ENCODE measurements at places on chromosomes 11 and 22.

- no peak for DNase-seq
Measured at GRCh38 chr11:19891022-19891421, 178.4 kb downstream of the NAV2 start.

- no peak for DNase-seq
Measured at GRCh38 chr22:45204819-45205218, 35.9 kb downstream of the KIAA0930 start.

- DNase-seq, result no peak
Measured at GRCh38 chr11:72727521-72727920, 24.7 kb downstream of the ARAP1 start.

DNA sequence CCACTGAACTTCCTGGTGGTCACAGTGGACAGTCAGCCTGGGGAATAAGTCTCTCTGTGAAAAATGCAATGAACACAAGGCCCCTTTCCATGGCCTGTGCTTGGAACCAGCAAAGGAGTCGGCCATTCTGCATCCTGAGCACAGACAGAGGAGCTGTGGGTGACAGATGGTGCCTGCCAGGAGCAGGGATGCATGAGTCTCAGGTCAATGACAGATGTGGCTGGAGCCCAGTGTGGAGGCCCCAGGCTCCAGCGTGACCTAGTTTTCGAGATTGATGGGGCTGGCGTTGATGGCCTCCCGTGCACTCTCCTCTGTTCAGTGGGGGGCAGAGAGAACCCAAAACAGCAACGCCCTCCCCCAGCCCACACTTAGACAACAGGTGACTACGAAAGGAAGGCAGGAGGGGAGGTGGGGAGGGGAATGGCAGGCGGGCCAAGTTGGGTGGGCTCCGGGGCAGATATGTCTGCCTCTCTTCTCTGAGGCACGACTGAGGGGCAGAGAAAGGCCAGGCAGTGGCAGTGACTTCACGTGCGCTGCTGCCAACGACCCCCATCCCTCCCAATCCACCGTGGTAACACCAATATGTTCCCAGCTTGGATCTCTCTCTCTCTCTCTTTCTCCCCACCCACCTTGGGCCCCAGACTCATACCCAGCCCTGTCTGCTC, 34.4 kb upstream of the CD5 start:
- DNase-seq, result no peak

GRCh38 chr11:116042146-116042545, 537.9 kb upstream of the CADM1 start:
- DNase-seq, result no peak

GRCh38 chr11:33724644-33725035, 11.6 kb downstream of the CD59 start:
- no peak for DNase-seq

- peak; percentile 88 for DNase-seq
Measured at GRCh38 chr11:119460582-119460981, 37.6 kb upstream of the THY1 start.

DNA sequence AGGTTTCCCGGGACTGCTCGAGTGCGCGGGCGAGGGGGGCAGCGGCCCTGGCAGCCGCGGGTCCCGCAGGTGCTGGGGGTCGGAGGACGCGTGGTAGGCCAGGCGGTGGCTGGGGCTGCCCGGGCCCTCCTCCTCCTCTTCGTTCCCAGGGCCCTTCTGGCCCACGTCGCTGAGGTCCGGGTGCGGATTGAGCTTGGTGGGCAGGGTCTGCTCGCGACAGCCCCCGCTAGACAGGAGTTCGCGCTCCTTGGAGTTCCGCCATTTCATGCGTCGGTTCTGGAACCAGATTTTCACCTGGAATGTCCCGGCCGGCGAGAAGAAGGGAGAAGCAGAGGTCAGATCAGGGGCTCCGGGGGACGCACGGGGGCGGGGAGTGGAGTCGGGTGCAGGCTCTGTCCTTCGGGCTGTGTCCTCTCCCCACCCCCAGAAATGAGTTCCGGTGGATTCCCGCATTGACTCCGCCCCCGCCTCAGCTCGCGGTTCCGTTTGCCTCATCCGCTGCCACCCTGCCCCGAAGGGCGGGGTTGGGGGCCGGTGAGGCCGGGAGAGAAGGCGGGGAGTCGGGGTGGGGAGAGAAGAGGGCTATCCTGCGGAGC, 3.9 kb downstream of the DBX1 start:
- DNase-seq, result no peak

GRCh38 chr11:100667449-100667848, 19.6 kb upstream of the ARHGAP42 start:
- no peak for DNase-seq

DNA sequence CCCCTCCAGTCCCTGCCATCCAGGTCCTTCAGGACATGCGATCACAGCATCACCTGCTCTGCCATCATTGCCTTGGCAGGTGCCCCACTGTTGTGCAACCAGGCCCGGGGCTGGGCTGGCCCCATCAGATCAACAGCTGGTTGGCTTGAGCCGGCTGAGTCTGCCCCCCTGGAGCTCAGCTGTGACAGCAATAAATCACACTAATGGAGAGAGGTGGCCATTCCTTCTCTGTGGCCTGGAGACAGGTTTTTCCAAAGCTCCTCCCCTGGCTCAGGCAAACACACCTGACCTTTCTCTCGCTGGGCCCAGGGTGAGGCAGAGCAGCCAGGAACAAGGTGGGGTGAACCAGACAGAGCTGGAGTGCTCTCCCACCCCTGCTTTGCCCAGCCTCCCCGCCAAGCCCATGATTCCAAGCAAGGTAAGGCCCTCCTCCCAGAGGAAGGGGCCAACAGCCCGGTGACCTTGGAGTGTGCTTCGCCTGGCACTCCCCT, 8.9 kb upstream of the FXYD2 start:
- DNase-seq, result no peak

- DNase-seq, result no peak
Measured at GRCh38 chr11:125569915-125570621, 791 bp downstream of the EI24 start.

GRCh38 chr11:44561275-44561805, 4.1 kb upstream of the CD82 start:
- no peak for DNase-seq

- no peak for DNase-seq
Measured at GRCh38 chr11:35511666-35512065, 13.8 kb downstream of the PAMR1 start.

DNA sequence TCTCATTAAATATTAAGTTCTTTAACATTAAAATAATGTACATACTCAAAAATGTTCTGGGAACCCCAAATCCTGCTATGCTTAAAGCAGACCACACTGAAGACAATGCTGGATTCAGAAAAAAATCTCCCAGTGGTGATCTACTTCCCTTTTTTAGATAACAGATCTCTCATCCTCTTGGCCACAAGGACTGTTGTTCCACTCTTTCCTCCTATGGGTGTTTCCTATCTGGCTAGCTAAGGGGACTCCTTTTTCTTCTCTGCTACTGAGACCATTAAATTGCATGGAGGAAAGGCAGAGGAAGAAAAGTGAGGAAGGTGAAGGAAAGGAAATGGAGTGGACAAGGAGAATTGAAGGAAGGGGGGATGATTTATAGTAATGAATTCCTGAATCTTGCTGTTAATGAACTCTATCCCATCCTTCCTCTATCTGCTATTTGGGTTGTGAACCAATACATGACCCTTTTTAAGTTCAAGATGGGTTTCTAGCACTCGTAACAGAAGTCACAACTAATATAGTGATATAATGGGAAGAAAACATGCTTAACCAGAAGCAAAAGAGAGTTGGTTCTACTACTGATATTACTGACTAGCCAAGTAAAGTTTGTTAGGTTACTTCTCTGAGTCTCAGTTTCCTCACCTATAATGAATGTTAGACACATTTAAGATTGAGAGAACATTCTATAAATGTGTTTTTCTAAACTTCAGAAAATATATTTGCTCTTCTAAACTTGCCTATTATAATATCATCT, 53.2 kb downstream of the PIK3C2A start:
- no peak for DNase-seq

DNA sequence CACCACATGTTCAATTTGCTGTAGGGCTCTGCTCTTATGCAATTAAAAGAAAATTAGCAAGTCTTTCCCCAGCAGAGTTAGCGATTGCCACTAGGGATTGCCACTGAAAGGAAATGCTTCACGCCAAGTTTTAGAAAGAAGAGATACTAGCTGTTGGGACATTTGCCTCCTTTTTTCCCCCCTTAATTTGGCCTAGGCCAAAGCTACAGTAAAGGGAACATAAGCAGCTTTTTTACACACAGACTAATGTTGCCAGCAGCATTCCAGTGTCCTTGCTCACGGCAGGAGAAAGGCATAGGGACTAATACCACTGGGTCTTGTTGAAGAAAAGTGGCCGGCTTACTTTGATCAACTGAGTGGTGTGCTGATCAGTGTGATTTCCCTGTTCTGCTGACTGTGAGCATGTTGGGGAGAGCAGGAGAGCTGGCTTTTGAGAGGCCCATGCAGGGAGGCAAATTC, 71.2 kb downstream of the PHF21A start:
- peak; percentile 79 for DNase-seq

DNA sequence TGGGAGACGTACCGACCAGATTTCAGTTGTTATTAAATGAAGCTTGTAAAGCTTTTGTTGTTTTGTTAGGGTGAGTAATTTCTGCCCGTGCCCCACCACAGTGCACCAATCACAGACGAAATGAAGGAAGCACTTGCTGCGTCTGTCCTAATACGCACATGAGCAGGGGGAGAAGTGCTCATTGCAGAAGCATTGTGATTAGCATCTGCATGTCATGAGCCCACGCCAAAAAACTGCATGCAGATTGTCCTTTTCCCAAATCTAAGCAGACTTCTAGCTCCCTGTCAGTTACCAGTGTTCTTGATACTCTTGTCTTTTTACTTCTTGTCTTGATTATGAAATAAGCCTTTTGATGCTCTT, 15.5 kb downstream of the RBX1 start:
- no peak for DNase-seq

GRCh38 chr11:116791813-116792143, at the start of gene APOA5:
TSS of gene APOA5 (minus strand) at chr11:116791879. CDS start at chr11:116791860, 19 bp downstream.
- no peak for DNase-seq

GRCh38 chr11:93564895-93565294, 21.7 kb upstream of the SMCO4 start:
- no peak for DNase-seq

DNA sequence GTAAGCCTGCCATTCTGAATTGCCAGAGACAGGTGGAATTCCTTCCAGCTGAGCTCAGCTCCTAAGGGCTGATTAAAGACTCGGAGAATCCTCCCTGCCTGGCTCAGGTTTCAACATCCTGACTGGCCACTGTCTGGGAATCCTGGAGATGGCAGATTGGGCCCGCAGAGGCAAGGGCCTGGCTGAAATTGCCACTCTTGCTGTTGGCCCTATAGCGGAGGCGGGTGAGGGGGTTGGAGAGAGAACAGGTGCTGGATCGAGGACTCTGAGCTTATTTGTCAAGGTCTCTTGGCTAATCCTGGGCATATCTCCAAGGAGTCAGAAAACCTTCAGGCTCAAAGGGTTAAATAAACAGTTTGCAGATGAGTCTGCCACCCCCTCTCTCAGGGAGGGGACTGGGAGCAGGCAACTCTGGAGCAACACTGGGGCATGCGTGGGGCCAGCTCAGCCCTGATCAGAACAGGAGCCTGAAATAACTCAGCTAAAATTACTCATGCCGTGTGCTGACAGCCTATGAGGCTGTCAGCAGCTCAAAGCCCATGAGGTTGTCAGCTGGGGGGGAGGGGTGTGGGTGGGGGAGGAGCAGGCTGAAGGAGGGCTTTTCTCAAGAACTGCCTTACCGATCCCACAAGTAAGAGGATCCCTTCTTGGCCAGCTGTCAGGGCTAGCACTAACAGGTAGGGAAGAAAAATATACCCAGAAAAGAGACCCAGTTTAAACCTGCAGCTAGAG, 14.7 kb upstream of the MFRP start:
- DNase-seq, result no peak

- no peak for DNase-seq
Measured at GRCh38 chr11:86148345-86148747, 79.5 kb upstream of the PICALM start.

DNA sequence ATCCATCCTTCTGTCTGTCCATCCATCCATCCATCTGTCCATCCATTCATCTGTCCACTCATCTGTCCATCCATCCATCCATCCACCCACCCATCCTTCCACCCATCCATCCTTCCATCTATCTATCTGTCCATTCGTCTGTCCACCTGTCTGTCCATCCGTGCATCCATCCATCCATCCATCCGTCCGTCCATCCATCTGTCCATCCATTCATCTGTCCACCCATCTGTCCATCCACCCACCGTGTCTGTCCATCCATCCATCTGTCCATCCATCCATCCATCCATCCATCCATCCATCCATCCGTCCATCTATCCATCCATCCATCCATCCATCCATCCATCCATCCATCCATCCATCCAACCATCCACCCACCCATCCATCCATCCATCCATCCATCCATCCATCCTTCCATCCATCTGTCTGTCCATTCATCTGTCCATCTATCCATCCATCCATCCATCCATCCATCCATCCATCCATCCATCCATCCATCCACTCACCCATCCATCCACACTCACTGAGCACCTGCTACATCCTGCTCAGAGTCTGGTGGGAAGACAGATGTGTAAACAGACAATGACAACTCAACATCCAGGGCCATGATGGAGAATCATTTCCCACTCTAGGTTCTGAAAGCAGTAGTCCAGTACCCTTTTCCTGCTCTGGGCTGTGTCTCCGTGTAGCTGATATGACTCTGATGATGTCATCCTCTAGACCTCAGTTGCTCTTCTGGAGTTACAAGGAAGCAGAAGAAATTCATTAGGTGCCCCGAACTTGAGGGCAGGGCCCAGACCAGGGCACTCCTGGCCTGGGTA, 30.8 kb upstream of the MYEOV start:
- no peak for DNase-seq

- DNase-seq, result no peak
Measured at GRCh38 chr11:72007587-72007986, 8.9 kb downstream of the IL18BP start.

DNA sequence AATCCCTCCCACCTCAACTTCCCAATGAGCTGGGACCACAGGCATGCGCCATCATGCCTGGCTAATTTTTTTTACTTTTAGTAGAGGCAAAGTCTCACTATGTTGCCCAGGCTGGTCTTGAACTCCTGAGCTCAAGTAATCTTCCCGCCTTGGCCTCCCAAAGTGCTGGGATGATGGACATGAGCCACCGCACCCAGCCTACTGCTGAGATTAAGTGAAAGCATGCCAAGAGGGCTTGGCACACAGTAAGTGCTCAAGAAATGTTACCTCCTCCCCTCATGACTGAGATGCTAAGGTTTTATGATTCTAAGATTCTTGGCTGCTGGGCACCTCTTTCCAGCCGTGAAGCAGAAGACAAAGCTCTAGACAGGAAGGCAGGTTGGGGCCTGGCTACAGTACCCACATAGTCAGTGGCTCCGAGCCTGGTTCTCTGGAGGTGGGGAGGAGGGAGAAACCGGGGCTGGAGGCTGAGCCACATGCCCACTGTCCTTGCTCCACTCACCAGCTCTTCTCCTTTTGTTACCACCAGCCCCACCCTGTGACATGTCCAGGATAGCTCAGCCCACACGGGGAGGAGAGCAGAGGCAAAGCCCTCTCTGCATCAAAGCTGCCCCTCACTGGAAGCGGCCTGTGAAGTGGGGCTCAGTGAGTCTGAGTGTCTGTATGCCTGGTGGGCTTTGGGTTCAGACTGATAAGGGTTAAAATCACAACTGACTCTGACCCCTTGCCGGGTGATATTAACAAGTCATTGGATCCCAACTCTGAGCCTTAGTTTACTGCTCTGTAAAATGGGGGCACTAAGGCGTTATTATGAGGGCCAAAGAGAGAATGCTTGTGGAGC, 12.9 kb downstream of the ARHGEF17 start:
- no peak for DNase-seq

Data from AG04449 (cell line).